ENCODE measurements at places on chromosomes 13 and 19.

DNA sequence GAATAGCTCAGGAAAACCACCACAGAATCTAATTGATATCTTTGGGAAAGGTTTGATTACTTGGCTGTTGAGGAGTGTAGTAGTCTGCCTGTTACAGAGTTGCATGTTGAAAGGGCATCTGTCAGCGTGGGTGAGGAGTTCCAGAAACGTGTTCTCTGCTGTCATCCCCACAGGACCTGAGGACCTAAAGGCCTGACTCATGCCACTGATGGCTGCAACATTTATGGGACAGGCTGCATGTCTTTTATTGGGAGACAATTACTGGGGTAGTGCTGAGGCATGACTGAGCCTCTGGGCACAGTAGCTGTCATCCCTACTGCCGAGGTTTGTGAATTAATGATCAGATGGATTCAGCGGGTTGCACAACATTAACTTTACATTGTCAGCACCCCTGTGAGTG, 525.9 kb downstream of the GPC6 start:
- no peak for DNase-seq

DNA sequence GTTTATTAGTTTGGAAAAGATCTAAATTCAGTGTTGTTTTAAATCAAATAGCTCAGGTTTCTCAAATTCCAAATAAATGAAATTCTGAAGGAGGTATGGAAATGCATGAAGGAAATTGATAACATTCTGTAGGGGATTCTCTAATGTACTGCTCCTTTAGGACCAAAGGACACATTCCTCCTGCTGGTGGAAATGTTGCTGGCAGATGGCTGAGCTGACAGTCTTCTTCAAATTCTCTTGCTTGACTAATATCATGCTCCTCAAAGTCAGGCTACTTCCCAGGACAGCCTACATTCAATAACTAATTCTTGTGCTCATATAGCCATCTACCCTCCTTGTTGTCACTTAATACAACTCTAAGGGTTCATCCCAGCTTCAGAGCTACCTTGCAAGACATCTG, 1118.5 kb downstream of the PCDH9 start:
- DNase-seq = no peak

DNA sequence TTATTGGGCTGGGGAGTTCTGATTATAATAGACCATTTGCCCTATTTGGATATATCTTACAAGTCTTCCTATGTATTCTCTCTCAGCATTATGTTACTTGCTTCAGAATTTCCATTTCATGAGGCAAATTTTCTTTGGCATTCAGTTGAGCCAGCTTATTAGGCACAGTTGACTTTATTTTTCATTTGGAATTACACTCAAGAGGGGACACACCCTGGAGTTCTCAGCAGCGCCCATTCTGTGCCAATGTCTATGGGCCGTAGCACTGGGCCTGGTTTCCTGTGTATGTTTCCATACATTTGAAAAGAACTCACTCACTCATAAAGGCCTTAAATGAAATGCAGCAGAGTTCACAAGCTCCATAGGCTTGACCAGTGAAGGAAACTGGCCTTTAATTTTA, 138.5 kb downstream of the KLF12 start:
- DNase-seq = no peak

GRCh38 chr19:52786078-52786463, 520 bp downstream of the ZNF600 start:
- DNase-seq = peak; percentile 19

- no peak for DNase-seq
Measured at GRCh38 chr13:93244918-93245280, 18.3 kb downstream of the GPC6 start.

DNA sequence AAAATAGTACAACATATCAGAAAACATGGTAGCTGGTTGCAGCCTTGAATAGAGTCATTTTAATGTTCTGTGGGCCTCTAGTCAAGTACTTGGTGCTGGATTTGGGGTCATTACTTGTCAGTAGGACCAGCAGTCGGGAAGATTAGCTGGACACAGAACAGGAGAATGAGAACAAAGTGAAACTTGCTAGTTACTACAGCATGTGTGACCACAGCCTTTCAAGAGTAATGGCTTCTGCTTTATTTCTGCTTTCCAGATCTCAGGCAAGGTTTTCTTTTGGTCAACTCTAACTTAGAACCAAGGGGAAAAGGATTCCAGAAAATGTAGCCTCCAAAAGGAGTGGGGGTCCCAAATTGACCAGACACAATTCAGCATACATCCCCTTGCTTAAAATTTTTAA, 17.1 kb upstream of the VWA8 start:
- no peak for DNase-seq

GRCh38 chr13:103283451-103283820, 217.2 kb upstream of the SLC10A2 start:
- no peak for DNase-seq

GRCh38 chr13:107743526-107743925, 471.8 kb downstream of the LIG4 start:
- DNase-seq = peak; percentile 71

- DNase-seq = no peak
Measured at GRCh38 chr13:33352041-33352440, 66.5 kb upstream of the STARD13 start.

GRCh38 chr13:41502031-41502430, 44.7 kb downstream of the RGCC start:
- no peak for DNase-seq

GRCh38 chr13:101417501-101417900, 1.2 kb upstream of the NALCN start:
- DNase-seq = no peak

- DNase-seq = no peak
Measured at GRCh38 chr13:34258646-34259386, 440.9 kb downstream of the RFC3 start.

- DNase-seq = no peak
Measured at GRCh38 chr19:17370026-17370587, 7.0 kb downstream of the PLVAP start.

DNA sequence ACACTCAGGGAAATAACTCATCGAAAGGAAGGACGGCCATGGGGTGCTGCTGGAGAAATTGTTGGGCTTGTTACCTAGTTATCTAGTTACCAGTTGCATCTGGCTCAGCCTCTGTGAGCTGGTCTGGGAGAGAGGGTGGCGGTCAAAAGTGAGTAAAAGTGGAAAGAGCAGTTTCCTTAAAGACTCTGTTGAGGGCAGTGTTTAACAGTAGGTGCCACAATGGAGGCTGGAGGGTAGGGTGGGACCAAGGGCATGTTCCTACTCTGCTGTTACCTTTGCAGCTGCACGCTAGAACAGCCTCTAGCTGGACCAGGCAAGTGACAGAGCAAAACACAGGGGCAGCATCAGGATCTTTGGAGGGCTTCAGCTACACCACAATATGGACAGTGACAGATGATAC, 228.8 kb upstream of the STARD13 start:
- peak; percentile 19 for DNase-seq

GRCh38 chr13:50236898-50237318, 221.7 kb downstream of the KCNRG start:
- no peak for DNase-seq

GRCh38 chr19:3193256-3194105, 7.8 kb downstream of the NCLN start:
- DNase-seq = no peak

GRCh38 chr13:105333416-105333815, 1202.0 kb downstream of the EFNB2 start:
- DNase-seq = no peak

DNA sequence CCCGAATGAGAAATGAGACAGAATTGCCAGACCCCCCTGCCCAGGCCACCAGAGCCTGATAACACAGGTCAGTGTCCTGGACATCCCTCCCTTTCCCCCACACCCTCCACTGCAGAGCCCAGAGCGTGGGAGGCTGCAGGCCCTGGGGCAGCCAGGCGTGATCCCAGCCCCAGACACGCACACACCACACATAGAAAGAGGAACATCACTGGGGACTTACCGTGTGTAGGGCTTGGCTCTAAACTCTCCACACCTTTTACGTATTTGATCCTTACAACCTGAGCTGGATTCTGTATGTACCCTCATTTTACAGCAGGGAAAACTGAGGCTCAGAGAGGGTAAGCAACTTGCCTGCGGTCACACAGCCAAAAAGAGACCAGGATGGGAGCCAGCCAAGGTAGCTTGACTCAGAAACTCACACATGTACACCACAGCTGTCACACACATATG, 334 bp upstream of the ANGPTL6 start:
- DNase-seq = no peak

DNA sequence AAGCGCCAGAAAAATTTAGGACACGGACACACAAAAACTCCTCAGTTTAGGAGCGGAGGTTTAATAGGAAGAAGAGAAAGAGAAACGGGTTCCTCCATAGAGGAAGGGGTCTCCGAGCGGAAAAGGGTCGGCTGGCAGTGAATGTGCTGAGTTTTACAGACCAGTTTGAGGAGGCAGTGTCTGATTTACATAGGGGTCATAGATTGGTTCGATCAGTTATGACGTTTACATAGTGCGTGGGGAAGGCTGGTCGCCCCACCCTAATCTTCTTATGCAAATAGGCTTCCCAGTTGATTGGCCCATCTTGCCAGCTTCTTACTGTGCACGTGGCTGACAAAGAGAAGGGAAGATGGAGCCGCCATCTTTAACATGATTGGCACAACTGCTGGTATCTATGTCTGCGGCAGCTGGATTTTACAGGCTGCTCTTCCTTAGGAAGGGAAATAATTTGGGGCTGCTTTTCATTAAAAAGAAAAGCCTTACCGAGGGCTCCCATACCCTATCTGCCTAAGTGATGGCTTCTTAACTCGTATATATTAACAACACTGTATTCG, 1.2 kb upstream of the ZNF225 start:
- no peak for DNase-seq

DNA sequence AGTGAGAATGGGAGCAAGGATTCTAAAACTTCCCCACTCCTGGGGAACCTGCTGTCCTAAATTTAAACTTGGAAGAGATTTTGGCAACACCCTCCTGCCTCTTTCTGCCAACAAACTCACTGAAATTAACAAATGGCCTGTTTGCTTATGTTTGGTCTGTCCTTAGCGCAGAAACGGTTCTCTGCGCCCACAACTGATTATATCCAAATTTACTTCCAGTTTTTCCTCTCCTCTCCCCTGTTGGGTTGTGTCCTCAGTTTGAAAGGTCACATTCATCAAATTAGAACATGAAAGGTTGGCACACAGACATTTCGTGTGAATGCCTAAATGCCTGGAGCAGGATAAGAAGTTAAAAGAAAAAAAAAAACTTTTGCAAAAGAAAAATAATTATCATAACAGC, 56.4 kb upstream of the MRI1 start:
- no peak for DNase-seq

GRCh38 chr13:41520016-41520659, 62.8 kb downstream of the RGCC start:
- DNase-seq = no peak

DNA sequence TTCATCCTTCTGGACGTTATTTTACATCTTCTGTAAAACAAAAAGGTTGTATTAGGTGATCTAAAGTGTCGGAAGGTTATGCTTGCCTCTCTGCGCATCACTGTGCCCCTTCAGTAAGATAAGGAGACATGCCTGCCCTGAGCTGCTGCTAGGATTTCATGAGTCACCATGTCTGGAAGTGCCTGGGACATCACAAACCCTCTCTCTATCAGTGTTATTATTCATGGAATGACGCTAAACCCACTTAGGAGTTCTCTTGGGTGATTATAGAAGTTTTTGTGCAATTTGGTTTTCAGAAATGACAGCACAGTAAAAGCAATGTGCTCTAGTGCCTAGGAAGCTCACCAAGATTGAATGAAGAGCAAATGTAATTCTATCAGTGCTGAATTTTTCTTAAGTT, 617.7 kb downstream of the DCT start:
- no peak for DNase-seq

GRCh38 chr19:5292822-5293611, 47.6 kb downstream of the PTPRS start:
- peak; percentile 67 for DNase-seq

DNA sequence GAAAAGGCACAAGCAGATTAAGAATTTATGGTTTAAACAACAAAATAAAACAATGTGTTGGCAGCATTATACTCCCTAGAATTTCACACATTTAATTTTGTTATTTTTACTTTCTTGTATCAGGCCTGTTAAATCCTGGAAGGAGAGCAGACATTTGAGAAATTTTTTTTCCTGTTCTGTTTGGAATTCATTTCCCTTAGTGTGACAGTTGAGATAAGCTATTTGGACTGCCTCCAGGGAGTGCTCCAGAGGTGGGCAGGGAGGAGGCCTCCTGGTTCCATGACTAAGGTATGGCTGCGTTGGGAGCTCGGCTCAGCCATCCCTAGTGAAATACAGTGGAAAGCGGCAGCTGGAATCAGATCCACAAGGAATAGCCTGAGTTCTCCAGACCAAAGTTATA, 185.7 kb downstream of the KCNRG start:
- no peak for DNase-seq

GRCh38 chr19:56106993-56107392, 14.1 kb downstream of the ZNF787 start:
- no peak for DNase-seq

- DNase-seq = no peak
Measured at GRCh38 chr19:17090583-17090982, 15.0 kb downstream of the MYO9B start.

DNA sequence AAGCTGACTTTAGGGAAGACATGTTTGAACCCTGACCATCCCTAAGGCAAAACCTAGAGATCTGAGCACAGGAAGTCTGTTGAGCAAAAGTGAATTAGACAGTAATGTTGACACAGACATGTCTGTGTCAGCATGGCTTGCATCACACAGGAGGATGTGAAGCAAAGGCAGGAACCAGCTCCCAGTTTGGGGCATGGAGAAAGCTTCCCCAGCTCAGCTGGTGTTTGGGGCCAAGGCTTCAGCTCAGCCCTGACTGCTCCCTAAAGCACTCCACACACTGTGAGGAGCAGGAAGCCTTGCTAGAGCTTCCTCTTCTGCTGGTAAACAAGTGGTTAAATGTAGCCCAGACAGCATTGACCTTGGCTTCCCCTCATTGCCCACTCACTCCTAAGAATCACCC, 153.8 kb upstream of the UBL3 start:
- no peak for DNase-seq

DNA sequence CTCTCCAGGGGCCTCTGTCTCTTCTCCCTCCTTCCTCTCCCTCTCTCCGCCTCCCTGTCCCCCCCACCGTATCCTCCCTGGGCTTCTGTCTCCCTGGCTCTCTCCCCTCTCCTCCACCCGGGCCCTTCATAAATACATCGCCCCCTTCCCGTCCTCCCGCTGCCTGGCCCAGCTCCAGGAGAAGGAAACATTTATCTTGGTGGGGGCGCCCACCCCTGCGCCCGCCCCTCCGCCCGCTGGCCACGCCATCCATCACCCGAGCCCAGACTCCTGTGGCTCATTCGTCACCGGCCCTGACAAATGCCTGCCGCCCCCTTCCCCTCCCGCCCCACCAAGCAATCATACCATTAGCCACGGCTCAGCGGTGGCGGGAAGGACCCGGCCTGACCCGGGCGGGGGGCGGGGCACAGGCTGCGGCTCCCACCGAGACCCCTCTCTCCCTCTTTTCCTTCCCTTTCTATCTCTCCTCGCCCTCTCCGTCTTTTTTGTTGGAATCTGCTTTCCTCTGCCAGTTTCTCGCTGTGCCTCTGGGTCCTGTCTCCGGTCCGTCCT, 2.6 kb upstream of the MEIS3 start:
- DNase-seq = no peak

DNA sequence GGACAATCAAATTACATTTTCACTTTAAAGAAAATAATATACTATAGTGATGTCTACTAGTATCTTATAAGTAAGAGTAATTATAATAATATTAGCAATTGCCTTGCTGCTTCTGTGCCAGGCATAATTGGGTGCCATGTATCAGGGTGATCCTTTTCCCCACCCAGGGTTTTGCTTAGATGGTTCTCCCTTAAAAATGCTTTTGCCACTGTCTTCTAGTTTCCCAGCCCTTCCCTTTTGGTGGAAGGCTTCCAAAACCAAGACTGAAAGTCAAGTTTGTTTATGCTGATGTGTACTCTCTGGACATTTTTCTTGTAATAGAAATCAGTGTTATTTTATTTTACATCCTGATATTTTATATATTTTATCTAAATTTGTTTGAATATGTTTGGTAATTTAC, 77.8 kb downstream of the ITGBL1 start:
- DNase-seq = no peak

Measured in PC-3 (cell line).